ENCODE measurements at places on chromosomes 1 and 21.

DNA sequence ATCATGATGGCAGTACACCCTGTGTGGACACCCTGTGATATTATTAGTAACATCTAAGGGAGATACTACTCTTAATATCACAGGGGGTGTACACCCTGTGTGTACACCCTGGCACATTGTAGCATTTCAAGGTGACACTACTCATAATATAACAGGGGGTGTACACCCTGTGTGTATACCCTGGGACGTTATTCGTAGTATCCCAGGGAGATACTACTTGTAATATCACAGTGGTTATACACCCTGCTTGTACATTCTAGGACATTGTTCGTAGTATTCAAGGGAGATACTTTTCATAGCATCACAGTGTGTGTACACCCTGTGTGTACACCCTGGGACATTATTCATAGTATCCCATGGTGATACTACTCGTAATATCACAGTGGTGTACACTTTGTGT lies 67.4 kb upstream of the CNIH3 start:
- no peak for DNase-seq

DNA sequence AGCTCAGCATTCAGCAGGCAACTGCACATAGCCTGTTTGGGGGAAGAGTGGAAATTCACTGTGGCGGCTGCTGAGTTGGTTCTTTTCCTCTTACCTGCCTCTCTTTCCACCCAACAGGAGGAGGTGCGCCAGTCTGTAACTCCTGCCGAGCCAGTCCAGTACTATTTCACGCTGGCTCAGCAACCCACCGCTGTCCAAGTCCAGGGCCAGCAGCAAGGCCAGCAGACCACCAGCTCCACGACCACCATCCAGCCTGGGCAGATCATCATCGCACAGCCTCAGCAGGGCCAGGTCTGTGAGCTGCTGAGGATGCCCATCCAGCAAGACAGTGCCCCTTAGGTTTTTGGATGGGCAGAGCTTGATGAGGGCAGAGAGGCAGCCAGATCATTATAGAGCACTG lies 25.6 kb upstream of the KCNQ4 start:
- DNase-seq = no peak

GRCh38 chr1:58884706-58885661 lies 101.1 kb upstream of the JUN start:
- no peak for DNase-seq

DNA sequence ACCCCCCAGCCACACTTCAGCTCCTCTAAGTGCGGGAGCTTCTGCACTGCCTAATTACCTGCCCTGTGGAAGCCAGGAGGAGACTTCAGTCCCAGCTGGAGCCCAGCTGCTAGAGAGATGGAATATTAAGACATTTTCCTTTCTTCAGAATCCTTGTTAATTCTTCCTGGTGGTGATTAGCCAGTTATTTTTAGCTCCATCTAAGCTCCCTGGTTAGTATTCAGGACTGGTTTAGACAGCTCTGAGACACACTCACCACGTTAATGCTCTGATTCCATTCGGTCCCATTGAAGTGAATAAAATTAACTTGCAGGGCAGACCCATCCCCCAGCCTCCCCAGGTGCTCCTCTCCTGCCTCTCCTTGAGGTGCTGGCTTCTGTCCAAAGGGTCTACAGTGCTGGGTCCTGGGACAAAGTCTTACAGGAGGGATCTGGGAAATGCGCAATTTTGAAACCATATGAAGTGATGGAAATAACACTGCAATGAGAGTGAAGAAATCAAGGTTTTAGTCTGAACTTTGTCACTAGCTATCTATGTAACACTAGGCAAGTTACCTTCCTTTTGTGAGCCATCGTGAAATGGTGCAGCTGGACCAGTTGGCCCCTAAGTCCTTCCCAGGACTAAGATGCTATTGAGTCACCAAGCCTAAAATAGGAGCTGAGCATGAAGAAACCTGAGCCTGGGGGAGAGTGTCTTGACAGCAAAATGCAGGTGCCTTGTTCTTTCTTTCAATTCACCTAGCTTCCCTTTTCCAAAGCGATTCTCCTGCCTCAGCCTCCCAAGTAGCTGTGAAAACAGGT lies 117.4 kb upstream of the ATP1A1 start:
- no peak for DNase-seq

DNA sequence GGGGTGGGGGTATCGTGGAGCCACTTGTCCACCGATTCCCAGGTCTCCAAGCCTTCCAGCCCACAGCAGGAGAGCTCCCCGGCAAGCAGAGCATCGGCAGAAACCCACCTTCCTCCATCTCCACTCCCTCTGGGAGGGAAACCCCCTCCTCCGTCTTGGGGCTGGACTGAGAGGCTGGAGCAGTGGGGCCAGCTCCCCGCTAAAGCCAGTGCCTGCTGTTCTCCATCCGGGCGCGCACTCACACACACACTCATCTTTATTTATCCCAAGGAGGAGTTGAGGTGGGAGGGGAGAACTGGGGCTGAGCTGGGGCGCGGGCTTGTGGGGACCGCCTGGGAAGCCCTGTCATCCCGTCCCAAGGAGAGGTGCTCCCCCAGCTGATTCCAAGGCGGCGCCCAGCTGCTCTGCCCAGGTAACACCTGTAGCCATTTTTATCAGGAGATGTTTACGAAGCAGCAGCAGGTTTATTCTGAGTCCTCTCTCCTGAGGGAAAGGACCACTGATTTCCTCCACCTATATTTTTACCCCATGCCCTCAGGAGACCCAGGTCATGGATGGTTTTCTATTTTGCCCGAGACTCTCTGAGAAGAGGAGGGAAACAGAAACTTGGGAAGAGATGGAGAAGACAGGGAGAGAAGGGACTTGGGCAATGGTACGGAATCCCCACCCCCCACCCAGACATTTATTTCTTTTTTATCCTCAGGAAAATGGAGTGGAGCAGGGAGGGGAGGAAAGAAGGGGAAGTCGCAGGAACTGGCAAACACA lies 2.1 kb downstream of the KCNN3 start:
- DNase-seq = no peak

GRCh38 chr1:231232870-231233734 lies 7.9 kb upstream of the GNPAT start:
- no peak for DNase-seq

All from dermis microvascular lymphatic vessel endothelial cell (primary cell).